CD4-positive, alpha-beta T cell treated with Interleukin-1 beta for 1 hour (primary cell): ENCODE measurements at places on chromosomes 4 and X.

- DNase-seq = no peak
Measured at GRCh38 chrX:111131572-111131971, 35.6 kb downstream of the PAK3 start.

GRCh38 chrX:48472225-48472624, 2.2 kb upstream of the SLC38A5 start:
- no peak for DNase-seq

DNA sequence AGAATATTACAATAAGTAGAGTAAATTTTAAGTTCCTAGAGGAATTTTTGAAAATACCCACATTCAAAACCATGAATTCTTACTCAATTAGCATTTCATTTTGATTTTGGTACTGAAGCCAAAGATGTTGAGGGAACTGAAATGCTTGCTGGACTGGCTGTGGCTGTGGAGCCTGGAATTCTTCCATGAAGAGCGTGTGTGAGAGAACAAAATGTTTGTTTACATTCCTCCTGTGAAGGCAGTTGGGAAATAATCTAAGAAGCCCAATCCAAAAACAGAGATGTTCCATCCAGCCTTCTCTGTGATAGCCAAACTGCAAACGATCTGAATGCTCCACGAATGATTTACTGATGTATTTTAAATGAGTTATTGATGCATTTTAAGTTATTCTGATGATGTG, 3.8 kb upstream of the ADH1B start:
- no peak for DNase-seq

- no peak for DNase-seq
Measured at GRCh38 chr4:11081006-11081405, 347.7 kb downstream of the HS3ST1 start.
